ENCODE measurements at places on chromosomes 16 and 17.

- no peak for DNase-seq
Measured at GRCh38 chr16:28292731-28293600, 641 bp downstream of the SBK1 start.

- no peak for DNase-seq
Measured at GRCh38 chr17:75115555-75115954, 5.8 kb downstream of the ARMC7 start.

GRCh38 chr16:54282202-54282927, 4.2 kb downstream of the IRX3 start:
- no peak for DNase-seq

DNA sequence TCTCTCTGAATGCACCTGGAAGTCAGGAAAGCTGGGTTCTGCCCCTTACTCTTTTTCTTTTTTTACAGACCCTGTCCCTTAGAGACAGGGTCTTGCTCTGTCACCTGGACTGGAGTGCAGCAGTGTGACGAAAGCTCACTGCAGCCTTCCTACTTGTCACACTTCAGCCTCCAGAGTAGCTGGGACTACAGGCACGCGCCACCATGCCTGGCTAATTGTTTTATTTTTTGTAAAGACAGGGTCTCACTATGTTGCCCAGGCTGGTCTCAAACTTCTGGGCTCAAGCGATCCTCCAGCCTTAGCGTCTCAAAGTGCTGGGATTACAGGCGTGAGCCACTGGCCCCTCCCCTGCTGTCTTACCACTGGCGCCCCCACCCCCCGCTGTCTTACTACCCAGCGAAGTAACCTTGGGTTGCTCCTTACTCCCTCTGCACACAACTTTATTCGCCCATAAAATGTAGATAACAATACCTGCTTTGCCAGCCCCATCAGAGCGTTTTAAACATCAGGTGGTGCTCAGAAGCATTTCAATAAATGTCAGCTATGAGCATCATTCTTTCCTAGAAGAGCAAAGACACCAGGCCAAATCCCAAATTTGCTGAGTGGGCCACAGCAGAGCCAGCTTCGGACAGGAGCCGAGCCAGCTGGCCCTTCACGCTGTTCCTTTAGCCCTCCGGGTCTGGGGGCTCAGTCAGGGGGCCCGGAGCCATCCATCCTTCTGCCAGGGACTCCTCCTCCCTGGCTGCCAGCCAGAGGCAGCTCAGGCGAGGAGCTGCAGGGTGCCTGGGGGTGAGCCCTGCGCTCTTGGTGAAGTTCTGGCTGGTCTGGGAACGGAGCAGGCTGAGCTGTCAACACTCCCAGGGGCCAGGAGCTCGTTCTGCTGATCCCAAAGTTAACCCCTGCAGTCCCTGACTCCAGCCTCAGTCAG, 24.4 kb downstream of the SRL start:
- DNase-seq = no peak
